Neural crest cell (in vitro differentiated cells): ENCODE measurements at places on chromosomes 4 and X. TPM values are rescaled to one million over a fixed set of nuclear protein-coding genes. Genes with fewer than 3 reads are reported as not detected.

DNA sequence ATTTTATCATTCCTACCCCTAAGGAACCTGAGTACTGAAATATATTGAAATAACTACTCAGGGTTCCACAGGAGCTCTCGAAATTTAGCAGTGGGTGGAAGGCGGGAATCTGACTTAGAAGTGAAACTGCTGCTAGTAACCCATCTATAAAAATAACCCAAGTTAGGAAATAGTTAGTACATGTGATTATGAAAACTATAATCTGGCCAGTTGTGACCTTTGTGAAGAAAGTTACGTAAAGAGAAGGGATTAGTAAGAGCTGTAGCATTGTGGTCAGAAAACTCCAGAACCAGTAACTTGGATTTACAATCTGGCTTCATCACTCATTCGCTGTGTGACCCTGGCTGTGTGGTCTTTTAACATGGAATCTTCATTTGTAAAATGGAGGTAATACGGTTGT is 175.5 kb downstream of the RAPGEF2 start:
- no peak for DNase-seq
- H3K4me3 ChIP-seq, result no peak overlapping the region
- peaks cover 8% of the 10 kb centered on the region for H3K36me3 ChIP-seq
- peaks cover 11% of the 10 kb centered on the region for H3K4me1 ChIP-seq

GRCh38 chr4:135573251-135573650 is 1371.7 kb upstream of the PABPC4L start:
- no peaks in the 10 kb centered on the region for H3K36me3 ChIP-seq
- no peaks in the 10 kb centered on the region for H3K27me3 ChIP-seq
- no peak overlapping the region for H3K27ac ChIP-seq
- peaks cover 4% of the 10 kb centered on the region for H3K4me1 ChIP-seq

DNA sequence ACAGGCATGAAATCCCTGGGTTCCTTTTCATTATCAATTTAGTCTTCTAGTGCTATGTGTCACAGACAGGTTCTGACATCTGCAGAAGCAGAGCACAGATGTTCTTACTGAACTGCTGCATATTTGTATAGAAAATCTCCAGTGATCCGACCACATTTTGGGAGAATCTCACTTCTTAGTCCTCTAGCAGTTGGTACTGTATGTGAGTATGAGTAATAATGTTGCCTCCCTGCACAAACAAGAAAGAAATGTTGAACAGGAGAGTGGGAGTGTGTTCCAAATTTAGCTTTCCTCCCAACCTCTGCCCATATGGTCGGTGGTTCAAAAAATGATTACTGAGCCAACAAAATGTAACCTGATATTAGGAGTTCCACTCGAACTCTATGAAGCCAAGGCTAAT is 165.3 kb upstream of the GPC4 start:
- H3K27ac ChIP-seq, result no peak overlapping the region
- no peak overlapping the region for H3K4me3 ChIP-seq
- H3K27me3 ChIP-seq, result no peaks in the 10 kb centered on the region
- no peaks in the 10 kb centered on the region for H3K36me3 ChIP-seq

DNA sequence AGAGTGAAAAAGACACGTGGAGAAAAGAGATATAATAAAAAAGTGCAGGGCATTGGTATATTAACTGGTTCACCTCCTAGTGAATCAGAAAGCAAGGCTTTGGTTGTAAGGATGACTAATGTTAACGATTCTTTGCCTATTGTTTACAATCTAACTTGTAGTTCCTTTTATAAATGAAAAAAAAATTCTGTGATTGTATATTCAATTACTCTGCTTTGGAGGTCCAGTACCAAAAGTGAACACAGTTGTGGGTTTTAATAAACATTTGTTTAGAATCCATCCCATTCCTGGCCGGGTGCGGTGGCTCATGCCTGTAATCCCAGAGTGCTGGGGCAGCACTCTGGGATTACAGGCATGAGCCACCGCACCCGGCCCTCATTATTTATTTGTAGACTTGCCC is 36.9 kb upstream of the PRSS12 start:
- no peak overlapping the region for H3K27ac ChIP-seq
- peaks cover 9% of the 10 kb centered on the region for H3K36me3 ChIP-seq
- H3K4me1 ChIP-seq, result peaks cover 8% of the 10 kb centered on the region
- H3K27me3 ChIP-seq, result no peaks in the 10 kb centered on the region
- DNase-seq, result no peak

GRCh38 chrX:40006106-40007017 is 91.4 kb downstream of the BCOR start:
- H3K4me1 ChIP-seq, result peaks cover 59% of the 10 kb centered on the region
- no peak for DNase-seq
- peaks cover 62% of the 10 kb centered on the region for H3K27me3 ChIP-seq
- H3K4me3 ChIP-seq, result peak overlapping the region; percentile 75

GRCh38 chr4:54067166-54067565 is 2.8 kb upstream of the CHIC2 start:
- no peak for DNase-seq
- peaks cover 24% of the 10 kb centered on the region for H3K4me1 ChIP-seq
- H3K27me3 ChIP-seq, result peaks cover 33% of the 10 kb centered on the region
- no peak overlapping the region for H3K27ac ChIP-seq

GRCh38 chr4:84965553-84966381 is 723 bp downstream of the WDFY3 start:
- peak overlapping the region; percentile 41 for H3K27ac ChIP-seq
- H3K4me3 ChIP-seq, result peak overlapping the region; percentile 91
- peaks cover 6% of the 10 kb centered on the region for H3K36me3 ChIP-seq
- H3K4me1 ChIP-seq, result peaks cover 33% of the 10 kb centered on the region

DNA sequence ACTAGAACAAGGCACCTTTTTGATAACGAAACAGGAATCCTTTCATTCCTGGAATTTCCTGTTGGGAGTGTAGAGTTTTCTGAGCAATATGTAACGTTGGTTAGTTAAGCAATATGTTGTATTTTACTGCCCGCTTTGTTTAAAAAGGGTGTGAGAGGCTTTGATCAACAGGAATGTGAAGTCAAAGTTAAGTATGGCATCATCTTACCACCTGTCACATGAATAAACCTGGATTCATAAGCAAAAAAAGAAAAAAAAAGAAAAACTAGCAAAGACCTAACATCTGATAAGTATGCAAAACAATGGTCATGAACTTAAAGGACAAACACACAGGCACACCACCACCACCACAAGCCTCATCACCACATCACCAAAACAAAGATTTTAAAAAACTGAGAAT is 7.1 kb upstream of the CXCL5 start:
- no peak overlapping the region for H3K4me3 ChIP-seq
- no peaks in the 10 kb centered on the region for H3K27me3 ChIP-seq
- no peaks in the 10 kb centered on the region for H3K36me3 ChIP-seq
- no peaks in the 10 kb centered on the region for H3K4me1 ChIP-seq
- DNase-seq, result no peak
- H3K27ac ChIP-seq, result no peak overlapping the region

DNA sequence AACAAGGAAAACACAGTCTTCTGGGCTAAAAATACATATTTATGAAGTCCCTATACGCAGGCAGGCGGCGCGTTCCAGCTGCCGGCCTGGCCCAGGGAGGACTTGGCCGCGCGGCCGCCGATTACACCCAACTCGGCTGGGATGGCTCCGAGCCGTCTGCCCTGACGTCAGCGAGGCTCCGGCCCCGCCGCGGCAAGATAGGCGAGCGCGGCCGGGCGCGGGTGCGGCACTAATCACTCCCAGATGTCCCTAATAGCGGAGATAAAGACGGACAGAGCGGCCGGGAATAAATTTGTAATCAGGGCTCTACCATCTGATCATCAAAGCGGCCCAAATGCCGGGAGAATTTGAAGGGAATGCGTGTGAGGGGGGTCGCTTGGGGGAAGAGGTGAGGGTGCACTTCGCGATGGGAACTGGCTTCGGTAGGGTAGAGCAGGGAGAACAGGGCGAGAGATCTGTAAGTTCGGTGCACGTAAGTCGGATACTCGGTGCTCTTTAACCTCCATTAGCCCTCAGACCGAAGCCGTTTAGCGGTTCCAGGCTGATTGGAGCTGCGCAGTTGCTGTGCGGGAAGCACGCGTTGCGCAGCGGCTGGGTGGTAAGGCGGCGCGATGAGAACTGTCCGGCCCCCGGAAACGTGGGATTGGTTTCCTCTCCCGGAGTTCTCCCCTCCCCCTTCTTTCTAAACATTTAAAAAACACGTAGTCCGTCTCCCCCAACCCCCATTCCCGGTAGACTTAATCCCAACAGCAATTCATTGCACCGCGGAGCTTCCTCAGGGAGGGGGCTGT is 7.7 kb downstream of the HAND2 start:
- H3K4me3 ChIP-seq, result peak overlapping the region; percentile 78
- no peak for DNase-seq
- H3K4me1 ChIP-seq, result peaks cover 17% of the 10 kb centered on the region
- H3K27ac ChIP-seq, result no peak overlapping the region
- H3K36me3 ChIP-seq, result no peaks in the 10 kb centered on the region

GRCh38 chr4:117796677-117797076 is 237.6 kb upstream of the NDST3 start:
- H3K4me3 ChIP-seq, result no peak overlapping the region
- H3K4me1 ChIP-seq, result peaks cover 36% of the 10 kb centered on the region
- H3K36me3 ChIP-seq, result no peaks in the 10 kb centered on the region
- H3K27me3 ChIP-seq, result no peaks in the 10 kb centered on the region
- no peak overlapping the region for H3K27ac ChIP-seq

DNA sequence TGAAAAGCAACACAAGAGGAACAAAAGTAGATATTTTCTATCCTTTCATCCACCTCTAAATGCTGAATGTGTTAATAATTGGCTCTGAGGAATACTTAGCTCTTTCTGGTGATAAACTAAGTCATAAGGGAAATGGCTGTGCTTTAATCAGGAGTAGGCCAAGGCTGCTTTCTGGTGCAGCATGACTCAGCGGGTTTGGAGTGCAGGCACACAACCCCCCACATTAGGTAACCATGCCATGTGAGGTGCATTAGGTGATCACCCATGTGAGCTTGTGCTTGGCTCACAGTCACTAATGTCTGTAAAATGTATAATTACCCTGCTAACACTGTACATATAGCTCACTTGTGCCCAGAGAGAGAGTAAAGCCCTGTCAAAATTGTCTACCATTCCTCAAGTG is 57.2 kb downstream of the USP38 start:
- no peak for DNase-seq
- no peaks in the 10 kb centered on the region for H3K4me1 ChIP-seq
- H3K4me3 ChIP-seq, result no peak overlapping the region
- H3K27me3 ChIP-seq, result no peaks in the 10 kb centered on the region
- H3K36me3 ChIP-seq, result peaks cover 5% of the 10 kb centered on the region

- H3K4me1 ChIP-seq, result peaks cover 7% of the 10 kb centered on the region
- H3K27me3 ChIP-seq, result no peaks in the 10 kb centered on the region
- DNase-seq, result no peak
- H3K36me3 ChIP-seq, result peaks cover 5% of the 10 kb centered on the region
Measured at GRCh38 chr4:35365186-35365585, 879.1 kb downstream of the ARAP2 start.

- no peak overlapping the region for H3K27ac ChIP-seq
- peaks cover 14% of the 10 kb centered on the region for H3K27me3 ChIP-seq
- no peak overlapping the region for H3K4me3 ChIP-seq
- DNase-seq, result no peak
Measured at GRCh38 chr4:174505892-174506291, 16.4 kb downstream of the HPGD start.

GRCh38 chrX:68868902-68869800 is 40.3 kb downstream of the EFNB1 start:
- H3K4me3 ChIP-seq, result no peak overlapping the region
- DNase-seq, result no peak
- no peaks in the 10 kb centered on the region for H3K36me3 ChIP-seq
- H3K27me3 ChIP-seq, result no peaks in the 10 kb centered on the region
- H3K27ac ChIP-seq, result no peak overlapping the region
- peaks cover 27% of the 10 kb centered on the region for H3K4me1 ChIP-seq

DNA sequence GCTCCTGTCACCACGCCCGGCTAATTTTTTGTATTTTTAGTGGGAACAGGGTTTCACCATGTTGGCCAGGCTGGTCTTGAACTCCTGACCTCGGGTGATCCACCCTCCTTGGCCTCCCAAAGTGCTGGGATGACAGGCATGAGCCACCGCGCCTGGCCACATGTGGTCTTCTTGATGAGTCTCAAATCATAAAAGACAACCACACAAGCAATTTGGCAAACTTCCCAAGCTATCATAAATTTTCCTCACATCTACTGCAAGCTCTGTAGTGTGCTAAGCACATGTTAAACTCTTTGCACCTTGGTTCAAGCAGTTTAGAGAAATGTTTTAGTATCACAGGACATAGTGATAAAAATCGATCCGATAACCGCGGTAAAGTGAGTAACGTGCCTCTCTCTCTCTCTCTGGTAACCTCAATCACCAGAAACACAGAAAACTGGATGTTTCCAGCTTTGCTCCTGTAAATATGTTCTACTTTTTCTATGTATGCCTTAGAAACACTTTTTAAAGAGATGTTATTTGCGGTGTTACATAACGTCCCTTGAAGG is 256.8 kb downstream of the DHRSX start:
- no peak overlapping the region for H3K27ac ChIP-seq
- H3K27me3 ChIP-seq, result no peaks in the 10 kb centered on the region
- peaks cover 4% of the 10 kb centered on the region for H3K4me1 ChIP-seq
- DNase-seq, result no peak

- no peak overlapping the region for H3K27ac ChIP-seq
- no peak for DNase-seq
- peaks cover 12% of the 10 kb centered on the region for H3K4me1 ChIP-seq
- H3K4me3 ChIP-seq, result no peak overlapping the region
- H3K36me3 ChIP-seq, result no peaks in the 10 kb centered on the region
Measured at GRCh38 chrX:132842460-132843238, 115.8 kb downstream of the HS6ST2 start.

DNA sequence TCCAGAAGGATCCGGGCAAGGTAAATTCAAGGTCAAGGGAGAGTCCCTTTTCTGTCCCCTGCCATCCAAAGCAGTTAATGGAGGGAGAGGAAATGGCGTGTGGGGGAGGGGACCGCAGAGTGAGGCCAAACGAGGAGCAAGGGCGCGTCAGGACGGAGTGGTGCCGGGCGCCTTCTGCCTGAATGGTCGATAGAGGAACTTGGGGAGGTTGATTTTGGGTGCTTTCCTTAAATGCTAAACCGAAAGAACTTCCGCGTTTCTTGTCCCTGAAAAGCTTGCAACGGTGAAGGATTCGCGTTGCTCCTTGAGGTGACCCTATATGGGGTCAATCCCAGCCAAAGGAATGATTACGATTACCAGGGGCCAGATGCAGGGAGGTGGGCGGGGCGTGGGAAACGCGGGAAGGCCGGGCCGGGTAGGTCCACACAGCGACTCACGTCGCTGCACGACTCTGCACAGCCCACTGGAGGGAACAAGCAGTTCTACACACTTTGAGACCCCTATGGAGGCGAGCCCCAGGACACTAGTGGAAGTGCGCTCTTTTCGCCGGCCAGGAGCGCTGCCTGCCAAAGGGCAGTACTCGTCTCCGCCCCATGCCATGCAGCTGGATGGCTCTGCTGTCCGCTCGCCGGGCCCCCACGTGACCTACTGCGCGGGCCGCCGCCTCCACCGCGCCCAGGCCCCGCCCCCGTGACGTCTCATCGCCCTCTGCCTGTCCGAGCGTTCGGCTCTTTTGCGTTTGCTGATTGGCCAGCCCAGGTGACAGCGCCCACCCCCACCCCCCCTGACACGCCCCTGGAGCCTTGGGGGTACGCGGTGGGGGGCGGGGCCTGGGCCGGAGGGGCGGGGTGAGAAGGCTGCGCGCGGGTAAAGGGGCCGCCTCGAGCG is 452 bp upstream of the GK start:
- peaks cover 25% of the 10 kb centered on the region for H3K4me1 ChIP-seq
- peak overlapping the region; percentile 97 for H3K27ac ChIP-seq
- H3K27me3 ChIP-seq, result no peaks in the 10 kb centered on the region

- no peaks in the 10 kb centered on the region for H3K4me1 ChIP-seq
- H3K36me3 ChIP-seq, result no peaks in the 10 kb centered on the region
- no peaks in the 10 kb centered on the region for H3K27me3 ChIP-seq
Measured at GRCh38 chr4:137819964-137820383, 287.7 kb upstream of the PCDH18 start.

TMSB4X gene
- total RNA-seq, result 2,548 and 2,664 TPM in 2 replicates

S100G gene
- total RNA-seq, result not detected in 2 replicates

BMP3 gene
- total RNA-seq, result 0.34 and 0.40 TPM in 2 replicates

TAF7L gene
- total RNA-seq, result 0.19 TPM in 1 of 2 replicates, not detected in the other

FAM47A gene
- total RNA-seq, result not detected in 2 replicates

TMSB15A gene
- total RNA-seq, result 216 and 233 TPM in 2 replicates
